ENCODE measurements at places on chromosomes 4 and X. TPM values are rescaled to one million over a fixed set of nuclear protein-coding genes. Genes with fewer than 3 reads are reported as not detected.

CAPN6 gene
- total RNA-seq: not detected

GRID2 gene
- not detected for total RNA-seq

ADGRG2 gene
- total RNA-seq: not detected

NCAPG gene
- 10.0 TPM for total RNA-seq

SFRP2 gene
- total RNA-seq: not detected

PF4V1 gene
- not detected for total RNA-seq

TLR3 gene
- total RNA-seq: 2.9 TPM

GLRA2 gene
- total RNA-seq: not detected

MFAP3L gene
- total RNA-seq: 1.6 TPM

PCSK1N gene
- total RNA-seq: 8.9 TPM

GLRA3 gene
- not detected for total RNA-seq

USP17L25 gene
- not detected for total RNA-seq

AMBN gene
- not detected for total RNA-seq

- DNase-seq: no peak
Observed at GRCh38 chr4:56158483-56158882, 209.7 kb downstream of the CEP135 start.

GRCh38 chrX:140510895-140511295 is 6.0 kb upstream of the SOX3 start:
- DNase-seq: no peak

GRCh38 chr4:137533855-137534254 is 1.6 kb upstream of the PCDH18 start:
- DNase-seq: no peak

DNA sequence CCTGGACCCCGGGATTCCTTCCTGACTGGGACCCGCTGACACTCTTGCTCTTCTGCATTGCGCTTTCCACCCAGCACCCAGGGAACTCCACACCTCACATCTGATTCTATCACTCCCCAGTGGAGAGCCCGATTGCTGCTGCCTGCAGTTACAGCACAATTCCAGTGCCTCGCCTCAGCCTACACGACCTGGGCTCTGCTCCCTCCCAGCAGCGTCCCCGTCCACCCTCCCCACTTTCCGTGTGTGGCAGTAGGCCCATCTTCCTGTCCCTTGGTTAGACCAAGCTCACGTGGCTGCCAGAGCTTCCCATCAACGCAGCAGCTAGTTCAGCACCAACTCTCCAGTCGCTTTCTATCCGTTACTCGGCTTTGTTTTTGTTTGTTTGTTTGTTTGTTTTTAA is 66.6 kb upstream of the SORBS2 start:
- DNase-seq: no peak

DNA sequence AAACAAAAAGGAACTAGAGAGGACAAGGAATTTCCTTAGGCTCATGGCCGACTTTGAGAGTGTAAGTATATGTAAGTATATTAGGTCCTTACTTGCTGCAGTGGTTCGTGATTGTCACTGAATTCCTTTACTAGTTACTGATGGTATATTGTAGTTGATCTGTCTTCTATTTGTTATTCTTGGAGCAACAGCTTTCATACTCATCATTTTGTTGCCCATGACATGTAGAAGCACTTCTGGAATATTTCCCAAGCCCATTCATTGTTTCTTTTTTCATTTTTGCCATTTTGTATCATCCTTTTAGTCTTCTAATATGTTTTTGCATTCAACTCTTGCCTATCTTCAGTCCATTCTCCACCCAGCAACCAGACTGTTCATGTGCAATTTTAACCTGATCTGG is 170.0 kb downstream of the ARHGAP10 start:
- DNase-seq: no peak

- DNase-seq: no peak
Observed at GRCh38 chrX:129773649-129774458, 5.9 kb upstream of the SASH3 start.

DNA sequence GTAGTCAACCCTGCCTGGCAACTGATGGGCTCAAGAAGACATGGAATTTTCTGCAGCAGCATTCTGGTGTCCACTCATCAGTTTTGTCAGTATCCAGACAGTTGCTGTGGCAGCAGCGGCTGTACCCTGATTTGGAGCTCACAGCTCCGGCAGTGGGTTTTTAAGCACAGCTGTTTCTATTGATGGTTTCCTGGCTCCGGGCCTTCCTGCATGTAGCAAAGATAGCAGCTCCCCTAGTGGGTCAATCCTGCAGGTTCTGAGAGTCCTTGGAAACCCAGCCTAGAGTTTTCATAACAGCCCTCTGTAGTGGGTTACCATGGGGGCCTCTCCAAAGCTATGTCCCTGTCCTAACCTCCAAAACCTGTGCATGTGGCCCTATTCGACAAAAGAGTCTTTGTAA is 84.0 kb upstream of the ATP6AP2 start:
- no peak for DNase-seq

GRCh38 chrX:133749951-133750350 is 235.4 kb downstream of the GPC3 start:
- DNase-seq: no peak

GRCh38 chrX:102966701-102967100 is 29.6 kb downstream of the RAB40AL start:
- DNase-seq: no peak

DNA sequence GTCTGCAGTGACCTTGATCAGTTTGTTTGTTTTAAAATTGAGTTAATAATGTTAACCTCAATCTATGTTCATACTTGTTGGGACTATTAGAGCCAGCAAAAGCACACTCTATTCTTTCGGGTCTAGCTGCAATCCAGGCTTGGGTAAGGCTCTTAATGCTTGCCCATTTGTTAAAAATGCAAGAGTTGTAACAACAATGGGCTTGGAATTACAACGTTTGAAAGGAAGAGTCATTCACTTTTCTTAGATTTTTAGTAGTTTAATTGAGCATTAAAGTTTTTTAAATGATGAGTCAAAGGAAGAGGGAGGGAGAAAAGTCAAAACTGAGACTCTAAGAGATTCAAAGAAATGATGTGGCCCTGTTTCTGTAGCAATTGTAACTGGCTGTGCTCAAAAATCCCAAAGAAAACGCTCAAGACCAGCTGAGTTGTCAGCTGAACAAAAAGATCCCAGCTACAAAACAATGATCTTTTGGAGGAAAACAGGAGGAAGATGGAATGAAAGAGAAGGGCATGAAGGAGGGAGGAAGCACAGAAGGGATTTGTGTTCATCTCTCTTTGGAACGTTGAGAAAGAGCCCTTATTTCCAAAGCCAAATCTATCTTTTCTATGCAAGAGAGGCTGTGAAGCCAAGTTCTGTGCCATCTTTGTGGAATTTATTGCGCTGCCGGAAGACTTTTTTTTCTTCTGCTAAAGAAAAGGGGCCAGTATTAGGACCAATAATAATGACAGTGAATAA is 5.5 kb downstream of the SCD5 start:
- DNase-seq: no peak

DNA sequence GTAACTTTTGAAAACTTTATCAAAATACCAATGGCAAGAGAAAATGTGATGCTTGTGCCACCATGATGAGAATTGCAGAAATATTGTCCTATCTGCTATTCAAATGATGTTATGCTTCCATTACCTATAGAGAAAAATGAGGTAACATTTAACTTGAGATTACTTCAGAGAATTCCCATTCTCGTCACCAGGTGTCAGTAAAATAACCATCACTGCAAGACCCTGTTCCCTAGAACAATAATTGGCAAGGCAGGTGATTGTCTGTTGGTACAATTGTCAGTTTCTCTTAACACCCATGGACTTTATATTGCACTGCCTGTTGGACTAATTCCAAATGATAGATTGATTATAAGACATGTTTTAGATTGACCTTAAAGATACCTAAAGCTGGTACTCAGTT is 179.9 kb downstream of the GABRG1 start:
- DNase-seq: no peak

DNA sequence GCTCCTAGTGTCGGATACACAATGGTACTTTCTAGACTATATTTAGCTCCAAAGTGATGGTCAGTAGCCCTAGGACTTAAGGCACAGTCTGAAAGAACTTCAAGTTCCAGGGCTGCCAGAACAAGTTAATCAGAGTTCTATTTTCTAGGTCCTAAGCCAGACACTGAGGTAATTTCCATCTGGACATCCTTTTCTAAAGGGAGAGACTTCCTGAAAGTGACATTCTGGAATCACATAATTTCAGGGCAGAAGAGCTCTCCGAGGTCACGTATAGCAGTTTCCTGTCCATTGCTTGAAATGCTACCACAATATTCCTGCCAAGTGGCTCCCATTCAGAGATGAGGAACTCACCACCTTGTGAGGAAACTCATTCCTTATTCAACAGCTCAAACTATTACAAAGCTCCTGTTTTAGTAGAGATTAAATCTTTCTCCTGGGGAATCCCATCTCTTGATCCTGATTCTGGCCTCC is 117.9 kb downstream of the COL25A1 start:
- DNase-seq: peak; percentile 75

DNA sequence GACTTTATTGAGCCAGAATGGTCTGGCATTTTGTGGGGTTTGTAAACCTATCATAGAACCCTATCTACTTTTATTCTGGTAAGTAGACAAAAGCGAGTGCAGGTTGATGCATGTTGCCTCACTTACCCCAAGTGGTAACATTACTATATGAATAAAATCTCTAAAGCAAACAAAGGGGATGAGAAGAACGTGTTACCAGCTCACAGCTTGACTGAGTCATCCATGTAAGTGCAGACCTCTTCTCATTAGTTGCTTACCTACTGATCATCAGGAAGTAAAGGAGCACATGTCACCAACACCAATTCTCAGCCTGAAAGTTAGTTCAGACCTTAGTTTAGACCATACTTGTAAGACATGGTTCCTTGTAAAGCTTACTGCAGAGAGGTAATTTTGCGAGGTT is 1328.3 kb downstream of the C4orf33 start:
- no peak for DNase-seq

GRCh38 chr4:80075995-80076675 is 3.1 kb upstream of the ANTXR2 start:
- DNase-seq: no peak

- no peak for DNase-seq
Observed at GRCh38 chr4:188864741-188865140, 725.5 kb downstream of the TRIML1 start.

DNA sequence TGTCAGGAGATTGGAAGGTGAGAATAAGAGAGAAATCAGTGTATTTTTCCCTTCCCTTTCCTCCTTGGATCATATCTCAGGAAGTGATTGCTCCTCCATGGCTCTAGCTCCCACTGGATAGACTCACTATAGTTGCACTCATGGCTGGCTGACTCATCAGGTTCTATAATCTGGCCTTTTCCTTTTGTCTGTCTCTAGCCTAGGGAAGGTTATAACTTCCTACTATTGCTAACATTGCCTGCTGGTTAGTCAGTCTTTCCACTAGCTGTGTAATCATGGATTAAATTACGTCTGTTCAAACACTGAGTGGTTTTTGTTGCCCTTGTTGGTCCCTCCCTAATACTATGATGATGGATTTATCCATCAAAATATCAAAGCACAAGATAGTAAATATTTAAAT is 195.5 kb upstream of the VEGFC start:
- peak; percentile 84 for DNase-seq

DNA sequence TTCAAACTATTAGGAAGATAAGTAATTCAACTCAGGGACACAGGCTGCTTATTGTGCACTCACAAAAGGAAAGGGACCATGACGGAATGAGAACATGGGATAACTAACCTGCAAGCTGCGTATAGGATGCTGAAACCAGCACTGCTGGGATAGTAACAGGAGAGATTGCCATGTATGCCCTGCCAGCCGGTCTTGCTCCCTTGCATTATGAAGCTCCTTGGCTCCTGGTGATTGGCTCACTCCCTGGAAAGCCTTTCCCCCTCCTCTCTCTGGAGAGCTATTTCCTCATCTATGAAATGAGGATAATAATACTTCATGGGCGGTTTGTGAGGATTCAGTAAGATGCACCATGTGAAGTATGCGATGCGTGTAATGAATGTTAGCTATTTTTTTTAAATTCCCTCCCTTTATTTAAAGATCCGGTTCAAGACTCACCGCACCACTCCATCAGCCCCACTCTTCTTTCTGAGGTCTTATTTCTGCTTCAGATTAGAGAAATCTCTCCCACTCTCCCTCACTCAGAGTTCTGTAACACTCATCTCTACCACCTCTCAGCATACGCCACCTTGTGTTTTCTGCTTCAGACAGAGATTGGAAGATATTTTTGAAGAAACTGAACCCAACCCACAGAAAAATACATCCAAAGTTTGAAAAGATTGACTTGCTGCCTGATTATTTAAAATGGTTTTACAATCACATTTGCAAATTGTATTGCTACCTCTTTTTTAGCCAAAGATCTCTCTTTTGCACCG is 18.4 kb downstream of the MSMO1 start:
- no peak for DNase-seq

- DNase-seq: no peak
Observed at GRCh38 chr4:121677524-121677923, 19.3 kb downstream of the ANXA5 start.

- DNase-seq: no peak
Observed at GRCh38 chr4:119810001-119810400, 181.4 kb upstream of the PDE5A start.

DNA sequence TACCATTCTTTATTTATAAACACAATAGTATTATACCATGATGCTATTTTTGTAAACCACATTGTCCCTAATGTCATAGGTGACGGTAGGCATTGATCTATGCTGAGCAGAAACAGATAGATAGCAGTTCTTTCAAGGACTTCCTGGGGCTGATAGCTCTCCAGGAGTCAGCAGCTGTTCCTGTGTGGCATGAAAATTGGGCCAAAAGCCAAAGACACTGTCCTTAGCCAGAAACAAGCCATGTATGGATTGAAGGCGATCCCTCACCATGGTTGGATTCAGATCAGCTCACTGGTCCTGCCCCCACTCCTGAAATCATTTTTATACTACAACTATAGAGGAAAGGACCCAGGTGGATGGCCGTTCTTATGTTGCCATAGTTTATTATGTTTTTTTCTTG is 53.6 kb downstream of the DDX60 start:
- no peak for DNase-seq

GRCh38 chrX:23271026-23271425 is 63.6 kb upstream of the PTCHD1 start:
- no peak for DNase-seq

DNA sequence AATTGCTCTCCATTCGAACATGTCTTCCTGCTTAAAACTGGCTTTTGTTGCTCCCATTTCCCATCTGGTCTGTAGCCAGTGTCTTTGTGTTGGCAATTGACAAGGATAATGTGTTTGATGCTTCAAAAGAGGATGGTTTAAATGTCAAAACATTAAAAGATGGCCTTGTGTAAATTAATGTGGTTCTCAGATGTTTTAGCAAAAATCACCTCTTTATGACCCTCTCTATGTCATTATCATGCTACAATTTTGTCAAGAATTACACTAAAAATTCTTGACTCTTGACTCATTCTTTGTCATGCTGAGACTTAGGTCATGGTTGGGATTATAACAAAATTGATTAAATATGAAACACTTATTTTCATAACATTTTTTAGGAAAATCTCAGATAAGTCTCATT is 47.4 kb downstream of the TMEM131L start:
- DNase-seq: no peak

- DNase-seq: no peak
Observed at GRCh38 chrX:150857453-150857852, 41.0 kb downstream of the CD99L2 start.

- DNase-seq: no peak
Observed at GRCh38 chr4:123024710-123025109, 102.3 kb upstream of the NUDT6 start.

Measured in glomerular endothelial cell (primary cell).